ENCODE measurements at places on chromosomes 1 and 21. TPM values are rescaled to one million over a fixed set of nuclear protein-coding genes. Genes with fewer than 3 reads are reported as not detected.

GRCh38 chr1:181140398-181140797 lies 51.9 kb downstream of the IER5 start:
- DNase-seq: no peak

DNA sequence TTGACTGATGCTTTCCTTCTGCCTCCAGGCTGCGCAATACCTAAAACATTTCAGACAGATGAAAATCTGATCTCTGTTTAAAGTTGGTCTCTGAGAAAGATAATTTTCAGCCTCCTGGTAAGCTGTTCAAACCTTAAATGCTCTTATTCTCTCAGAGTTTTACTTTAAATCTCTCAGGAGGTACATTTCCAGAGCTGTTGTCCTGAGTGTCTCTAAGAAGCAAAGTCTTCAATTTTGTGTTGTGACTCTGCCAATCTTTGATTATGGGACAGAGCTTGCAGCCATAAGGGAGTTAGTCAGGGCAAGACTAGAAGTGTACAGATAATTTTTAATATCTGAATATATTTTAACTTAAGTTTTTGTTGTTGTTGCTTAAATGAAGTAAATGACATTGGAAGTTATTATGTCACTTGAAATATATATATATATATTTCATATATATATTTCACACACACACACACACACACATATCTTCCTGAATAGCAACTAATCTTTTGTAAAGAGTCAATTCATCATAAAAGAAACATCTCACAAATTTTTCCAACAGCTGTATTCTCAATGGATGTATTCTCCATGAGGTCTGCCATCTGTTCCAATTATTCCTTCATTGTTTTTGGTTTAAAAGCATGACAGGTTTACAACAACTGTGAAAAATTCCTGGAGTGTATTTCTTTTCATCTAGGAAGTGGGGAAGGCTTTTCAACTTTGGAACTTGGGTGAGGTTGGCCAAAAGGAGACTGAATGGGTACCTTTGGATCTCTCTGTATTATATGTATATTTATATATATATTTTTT lies 259.4 kb downstream of the BACH1 start:
- peak; percentile 77 for DNase-seq

DNA sequence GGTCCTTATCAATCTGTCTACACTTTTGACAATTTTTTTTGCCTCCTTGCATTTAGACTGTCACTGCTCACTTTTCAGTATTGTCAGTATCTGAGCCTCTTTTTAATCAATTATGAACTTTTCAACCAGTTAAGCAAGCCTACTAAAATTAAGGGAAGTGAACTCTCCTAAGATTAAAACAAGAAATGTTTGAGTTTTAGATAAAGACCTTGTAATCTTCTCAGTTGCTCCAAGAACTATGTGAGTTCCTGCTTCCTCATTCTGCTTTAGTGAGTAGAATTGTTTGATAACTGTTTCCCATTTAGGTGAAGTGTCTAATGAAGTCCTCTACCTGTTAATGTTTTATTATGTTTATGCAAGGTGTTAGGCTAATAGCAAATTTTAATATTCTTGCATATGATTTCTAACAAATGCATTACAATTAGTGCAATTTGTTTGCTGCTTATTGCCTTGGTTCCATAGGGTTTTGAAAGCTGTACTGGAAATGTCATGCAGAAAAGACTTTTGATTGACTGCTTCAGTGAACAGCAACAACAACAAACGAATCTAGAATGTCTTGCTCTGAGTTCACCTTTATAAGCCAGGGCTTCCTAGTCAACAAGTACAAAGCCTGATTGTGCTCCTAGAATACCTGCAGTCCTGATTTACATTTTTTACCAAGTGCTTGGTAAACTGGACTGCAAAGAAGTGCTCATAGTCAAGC lies 40.9 kb downstream of the PLA2G4A start:
- DNase-seq: no peak

DNA sequence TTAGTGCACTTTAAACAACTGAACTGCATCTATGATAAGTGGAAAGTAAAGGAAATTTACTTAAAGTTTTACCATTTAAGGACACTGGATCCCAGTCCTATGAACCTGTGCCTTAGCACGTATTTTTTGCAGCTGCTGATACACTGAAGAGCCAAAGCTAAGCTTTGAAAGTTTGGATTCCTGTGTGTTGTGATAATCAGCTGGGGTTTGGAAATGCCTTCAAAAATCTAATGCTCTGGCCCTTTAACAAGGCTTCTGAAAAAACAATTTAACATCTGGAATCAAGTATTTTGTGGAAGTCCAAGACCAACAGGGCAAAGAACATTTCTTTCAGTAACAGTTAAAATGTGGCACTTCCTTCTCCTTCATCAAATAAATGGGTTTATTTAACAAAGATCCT lies 51.8 kb downstream of the DDAH1 start:
- DNase-seq: no peak

GRCh38 chr21:34774750-34775149 lies 106.0 kb downstream of the CLIC6 start:
- DNase-seq: no peak

DNA sequence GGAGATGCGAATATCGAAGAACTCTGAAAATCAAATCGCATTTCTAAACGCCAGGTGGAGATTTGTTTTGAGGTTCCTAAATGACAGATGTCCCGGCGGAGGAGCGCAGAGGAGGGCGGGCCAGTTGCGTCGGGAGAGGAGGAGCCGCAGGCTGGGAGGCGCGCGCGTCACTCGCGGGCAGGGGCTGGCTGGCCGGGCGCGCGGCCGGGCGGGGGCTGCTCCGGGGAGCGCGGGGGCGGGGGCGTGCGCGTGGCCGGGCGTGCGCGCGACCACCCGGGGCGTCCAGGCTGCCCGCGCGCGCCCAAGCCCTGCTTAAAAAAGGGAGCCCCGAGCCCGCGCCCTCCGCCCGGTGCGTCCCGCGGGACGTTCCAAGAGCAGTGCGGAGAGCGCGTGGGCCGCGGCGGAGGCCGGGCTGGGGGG lies 47.3 kb downstream of the H3-3A start:
- DNase-seq: peak; percentile 96

DNA sequence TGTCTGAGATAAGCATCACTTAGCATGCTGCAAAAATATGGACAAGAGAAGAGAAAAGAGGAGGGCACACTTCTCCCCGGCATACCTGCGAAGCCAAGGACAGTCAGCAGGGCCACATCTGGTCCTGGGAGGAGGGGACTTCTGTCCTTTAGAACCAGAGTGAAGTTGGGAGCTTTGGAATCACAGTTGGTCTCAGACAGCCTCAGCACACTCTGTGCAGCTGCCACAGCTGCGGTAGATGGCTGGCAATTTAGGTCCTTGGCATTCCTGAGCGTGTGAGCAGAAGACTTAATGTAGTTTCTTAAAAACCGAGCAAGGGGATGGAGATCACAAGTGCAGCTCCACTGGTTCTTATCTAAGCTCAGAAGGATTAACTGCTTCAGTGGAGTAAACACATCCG lies 32.3 kb downstream of the LRRC53 start:
- DNase-seq: no peak

RAP1GAP gene
- total RNA-seq: 2.7 TPM

RGS18 gene
- total RNA-seq: 2.7 TPM

SERPINC1 gene
- not detected for total RNA-seq

IGSF3 gene
- 46.5 TPM for total RNA-seq
